Tibial artery (tissue), 4 donors: ENCODE measurements at places on chromosomes 11 and 22.

- no peak for DNase-seq
These were observed 50.4 kb downstream of the GDPD4 start for GRCh38 chr11:77250881-77251640.

GRCh38 chr11:128465946-128466705 is 121.2 kb downstream of the ETS1 start:
- peak; percentile 84 for DNase-seq

DNA sequence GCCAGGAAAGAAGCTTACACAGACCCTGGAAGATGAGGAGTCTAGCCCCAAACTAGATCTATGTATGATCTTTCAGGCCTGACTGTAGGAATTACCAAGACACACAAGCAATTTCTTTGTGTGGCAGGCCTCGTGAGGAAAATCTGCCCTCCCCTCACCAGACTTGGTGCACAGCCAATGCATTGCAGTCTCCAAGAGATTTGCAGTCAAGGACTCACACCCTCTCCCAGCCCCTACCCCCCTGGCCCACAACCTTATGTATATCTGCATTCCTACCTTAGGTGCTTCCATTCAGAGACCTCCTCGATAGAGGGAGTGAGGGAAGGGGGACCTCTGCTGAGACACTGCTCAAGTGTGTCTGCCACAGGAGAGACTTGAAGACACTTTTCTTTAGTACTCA is 9.8 kb downstream of the OR8B12 start:
- DNase-seq, result no peak

- no peak for DNase-seq
These were observed 1247.8 kb downstream of the BRD1 start for GRCh38 chr22:48579928-48580309.

DNA sequence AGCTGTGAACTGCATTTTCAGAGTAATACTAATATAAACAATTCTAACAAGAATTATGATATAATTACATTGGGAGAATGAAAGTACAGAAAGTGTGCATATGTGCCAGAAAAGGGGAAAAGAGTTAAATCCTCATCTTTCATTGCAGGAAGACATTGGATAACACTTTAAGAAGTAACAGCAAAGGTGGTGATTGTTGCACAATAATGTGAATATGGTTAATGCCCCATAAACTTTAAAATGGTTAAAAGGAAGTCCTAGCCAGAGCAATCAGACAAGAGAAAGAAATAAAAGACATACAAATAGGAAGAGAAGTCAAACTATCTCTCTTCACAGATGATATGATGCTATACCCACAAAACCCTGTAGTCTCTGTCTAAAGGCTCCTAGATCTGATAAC is 111.5 kb downstream of the TTC28 start:
- DNase-seq, result no peak

GRCh38 chr11:116539836-116540418 is 232.9 kb downstream of the BUD13 start:
- peak; percentile 21 for DNase-seq

DNA sequence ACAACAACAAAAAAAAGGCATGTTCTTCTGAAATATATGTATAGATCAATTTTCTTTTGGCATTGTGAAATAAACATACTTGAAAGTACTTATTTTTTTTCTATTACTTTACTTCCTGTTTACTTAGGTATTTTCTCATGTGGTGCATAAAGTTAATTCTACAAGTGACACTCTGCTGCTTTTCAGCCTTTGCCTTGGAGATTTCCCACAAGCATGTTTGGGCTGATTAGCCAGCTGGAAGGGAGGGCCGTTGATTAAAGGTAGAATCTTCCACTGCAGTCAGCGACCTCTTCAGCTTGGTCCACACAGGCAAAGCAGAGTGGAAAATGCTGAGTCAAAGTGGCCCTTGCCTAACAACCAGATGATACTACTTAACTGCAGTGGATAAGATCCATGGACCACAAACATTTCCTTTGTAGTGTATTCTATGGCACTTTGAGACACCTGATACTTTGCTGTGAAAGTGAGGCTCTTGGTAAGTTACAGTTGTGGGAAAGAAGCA is 176.0 kb downstream of the ARHGAP42 start:
- DNase-seq, result peak; percentile 27
